ENCODE measurements at places on chromosomes 7 and 10.
A peak's percentile ranks its signal among the peaks of the same experiment; 100 is the strongest.

GRCh38 chr10:23927576-23928325 lies 281.2 kb upstream of the KIAA1217 start:
- DNase-seq = no peak

GRCh38 chr7:155985518-155986250 lies 173.4 kb upstream of the SHH start:
- no peak for DNase-seq

GRCh38 chr10:106832846-106833245 lies 331.7 kb downstream of the SORCS1 start:
- no peak for DNase-seq

GRCh38 chr10:77771450-77771849 lies 133.8 kb upstream of the KCNMA1 start:
- no peak for DNase-seq

DNA sequence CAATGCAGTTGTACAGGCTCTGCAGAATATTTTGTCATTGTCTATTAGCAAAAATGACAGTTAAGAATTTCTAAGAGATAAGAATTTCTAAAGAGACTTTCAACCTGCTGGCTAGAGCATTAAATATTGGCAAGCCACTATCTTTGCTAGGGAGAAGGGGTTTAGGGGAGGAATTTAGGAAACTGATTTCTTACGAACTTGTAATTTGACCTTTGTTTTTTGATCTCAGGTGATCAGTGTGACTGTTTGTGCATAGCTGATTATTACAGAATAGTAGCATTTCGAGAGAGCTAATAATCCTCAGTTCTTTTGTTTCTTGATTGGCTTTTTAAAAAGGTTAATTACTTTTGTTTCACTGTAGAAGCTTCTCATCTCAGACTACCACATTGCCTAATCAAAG lies 68.1 kb downstream of the ST7 start:
- no peak for DNase-seq

DNA sequence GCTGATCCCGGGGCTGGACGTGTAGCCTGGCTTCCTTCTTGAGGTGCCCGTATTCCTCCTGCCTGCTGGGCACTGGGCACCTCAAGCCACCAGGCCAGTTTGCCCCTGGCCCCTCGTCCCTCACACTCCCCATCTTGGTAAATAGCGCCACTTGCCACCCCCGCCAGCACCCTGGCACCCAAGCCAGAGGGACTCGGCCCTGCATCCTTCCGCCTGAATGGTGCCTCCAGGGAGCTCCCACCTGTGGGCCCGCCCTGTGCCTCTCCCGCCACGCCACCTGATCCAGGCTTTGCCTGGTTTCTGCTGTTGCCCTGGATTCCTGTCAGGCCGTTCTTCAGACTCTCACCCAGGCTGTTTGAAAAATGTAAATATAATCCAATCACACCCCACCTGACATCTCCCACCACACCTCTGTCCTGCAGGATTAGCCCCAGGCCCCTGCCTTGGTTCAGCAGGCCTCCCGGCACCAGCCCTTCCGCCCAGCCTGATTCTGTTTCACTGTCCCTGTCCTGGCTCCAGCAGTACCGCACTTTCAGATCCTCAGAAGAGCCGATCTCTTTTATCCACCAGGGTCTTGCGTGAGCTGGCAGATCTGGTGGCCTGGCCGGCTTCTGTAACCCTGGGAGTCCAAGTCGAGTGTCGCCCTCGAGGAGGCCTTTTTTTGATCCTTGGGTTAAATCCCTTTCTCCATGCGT lies 33.8 kb downstream of the WIPI2 start:
- DNase-seq = no peak

GRCh38 chr10:16674147-16674703 lies 143.0 kb downstream of the RSU1 start:
- no peak for DNase-seq

- DNase-seq = no peak
Measured at GRCh38 chr7:104973909-104974415, 40.0 kb upstream of the KMT2E start.

DNA sequence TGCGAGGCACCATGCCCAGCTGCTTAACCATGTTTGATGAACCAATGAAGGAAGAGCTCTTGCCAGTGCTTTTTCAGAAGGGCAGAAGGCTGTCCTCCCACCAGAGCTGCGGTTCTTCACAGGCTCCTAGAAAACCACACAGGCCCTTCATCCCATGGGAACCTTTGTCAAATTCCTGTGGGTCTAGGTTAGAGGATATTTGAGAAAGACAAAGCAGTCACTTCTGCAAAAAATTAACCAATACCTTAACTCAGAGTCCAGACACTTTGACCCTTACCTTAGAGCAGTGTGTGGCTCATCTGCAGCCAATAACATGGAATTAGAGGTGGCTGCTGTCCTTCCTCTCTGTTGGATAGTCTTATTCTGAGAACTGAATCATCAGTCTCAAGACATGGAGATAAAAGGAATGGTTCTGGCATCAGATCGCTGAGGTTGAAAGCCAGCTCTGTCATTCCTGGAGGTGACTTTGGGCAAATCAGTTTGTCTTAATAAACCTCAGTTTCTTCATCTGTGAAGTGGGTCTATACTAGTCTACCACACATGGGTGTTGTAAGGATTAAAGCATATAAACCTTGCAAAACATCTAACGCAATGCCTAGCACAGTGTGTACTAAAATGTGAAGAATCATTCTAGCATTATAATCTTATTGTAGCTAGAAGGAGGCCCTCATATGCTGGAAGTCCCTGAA lies 65.1 kb upstream of the PIP4K2A start:
- DNase-seq = no peak

DNA sequence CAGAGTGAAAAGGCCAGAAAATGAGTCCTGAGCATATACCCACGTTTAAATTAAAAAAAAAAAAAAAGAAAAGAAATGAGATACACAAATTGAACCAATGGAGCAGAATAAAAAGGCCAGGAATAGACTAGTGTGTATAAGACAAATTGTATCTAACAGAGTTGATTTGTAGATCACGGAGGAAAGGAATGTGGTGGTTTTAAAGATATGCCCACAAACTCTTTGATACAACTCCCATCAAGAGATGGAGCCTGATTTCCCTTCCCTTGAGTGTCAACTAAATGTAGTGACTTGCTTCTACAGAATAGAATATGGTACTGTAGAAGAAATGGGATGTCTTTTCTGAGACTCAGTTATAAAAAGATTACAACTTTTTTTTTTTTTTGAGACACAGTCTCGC lies 10.4 kb downstream of the SYPL1 start:
- no peak for DNase-seq

DNA sequence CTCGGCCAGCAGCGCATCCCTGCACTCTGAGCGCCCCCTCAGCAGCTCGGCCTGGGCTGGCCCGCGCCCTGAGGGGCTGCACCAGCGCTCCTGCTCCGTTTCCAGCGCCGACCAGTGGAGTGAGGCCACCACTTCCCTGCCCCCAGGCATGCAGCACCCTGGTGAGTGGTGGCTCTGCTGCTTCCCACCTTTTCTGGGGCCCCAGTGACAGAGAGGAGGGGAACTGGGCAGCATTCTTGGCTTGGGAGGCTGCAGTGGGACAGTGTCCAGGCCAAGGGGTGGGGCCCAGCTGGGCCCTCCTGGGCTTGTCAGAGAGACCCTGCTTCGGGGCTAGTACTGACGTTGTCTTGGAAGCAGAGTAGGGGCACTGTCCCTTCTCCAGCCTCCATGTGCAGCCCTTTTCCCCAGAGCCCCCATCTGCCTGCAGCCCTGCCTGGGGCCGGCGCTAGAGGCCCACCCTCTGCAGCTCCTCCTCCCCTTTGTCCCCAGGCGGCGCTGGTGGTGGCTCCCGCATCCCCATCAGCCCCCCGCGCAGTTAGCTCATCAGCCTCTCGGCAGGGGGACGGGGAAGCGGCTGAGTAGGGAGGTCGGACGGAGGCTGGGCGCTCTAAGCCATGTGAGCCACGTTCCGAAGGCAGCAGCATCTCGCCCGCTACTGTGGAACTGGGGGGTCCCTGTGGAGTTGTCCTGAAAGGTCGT lies 29.2 kb downstream of the GBX1 start:
- peak; percentile 24 for DNase-seq

DNA sequence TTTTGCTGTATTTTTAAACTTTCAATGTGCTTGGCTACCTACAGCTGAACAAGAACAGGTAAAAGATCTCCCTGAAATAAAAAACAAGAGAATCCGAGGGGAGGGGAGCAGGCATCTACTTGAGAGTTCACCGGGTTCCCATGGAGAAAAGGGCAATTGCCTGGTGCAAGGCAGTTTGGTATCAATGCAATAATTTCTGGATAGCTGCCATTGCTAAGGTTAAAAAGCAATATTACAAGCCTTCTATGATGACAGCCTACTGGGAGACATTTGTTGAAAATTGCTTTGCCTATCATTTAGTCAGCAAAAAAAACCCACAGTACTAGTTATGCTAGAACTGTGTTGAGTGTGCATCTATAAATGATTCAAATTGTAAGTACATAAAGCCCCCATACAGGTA lies 82.1 kb downstream of the GFRA1 start:
- DNase-seq = no peak

DNA sequence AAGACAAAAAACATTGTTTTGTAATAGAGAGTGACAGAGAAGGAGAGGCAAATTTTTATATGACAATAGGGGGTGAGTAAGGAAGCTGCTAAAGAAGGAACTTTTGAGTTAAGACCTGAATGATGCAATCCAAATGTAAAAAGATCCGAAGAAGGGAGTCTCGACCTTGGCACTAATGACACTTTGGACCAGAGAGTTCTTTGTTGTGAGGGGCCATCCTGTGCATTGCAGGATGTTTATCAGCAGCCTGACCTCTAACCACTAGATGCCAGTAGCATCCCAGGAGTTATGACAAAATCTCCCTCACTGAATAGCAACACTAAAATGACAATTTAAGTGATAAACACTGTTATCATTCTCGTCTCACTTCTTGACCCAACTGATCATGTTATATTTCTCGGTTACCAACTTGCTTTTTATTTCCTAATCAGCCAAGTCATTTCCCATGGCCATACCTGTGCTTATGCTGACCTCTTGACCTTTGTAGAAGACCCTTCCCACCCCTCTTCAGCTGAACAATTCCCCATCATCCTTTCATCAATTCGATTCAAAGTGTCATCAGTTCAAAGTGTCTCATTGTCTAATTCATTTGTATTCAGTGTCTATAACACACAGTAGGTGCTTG lies 30.0 kb downstream of the DGKI start:
- DNase-seq = no peak

GRCh38 chr10:116477986-116478664 lies 50.5 kb downstream of the PNLIPRP3 start:
- no peak for DNase-seq

DNA sequence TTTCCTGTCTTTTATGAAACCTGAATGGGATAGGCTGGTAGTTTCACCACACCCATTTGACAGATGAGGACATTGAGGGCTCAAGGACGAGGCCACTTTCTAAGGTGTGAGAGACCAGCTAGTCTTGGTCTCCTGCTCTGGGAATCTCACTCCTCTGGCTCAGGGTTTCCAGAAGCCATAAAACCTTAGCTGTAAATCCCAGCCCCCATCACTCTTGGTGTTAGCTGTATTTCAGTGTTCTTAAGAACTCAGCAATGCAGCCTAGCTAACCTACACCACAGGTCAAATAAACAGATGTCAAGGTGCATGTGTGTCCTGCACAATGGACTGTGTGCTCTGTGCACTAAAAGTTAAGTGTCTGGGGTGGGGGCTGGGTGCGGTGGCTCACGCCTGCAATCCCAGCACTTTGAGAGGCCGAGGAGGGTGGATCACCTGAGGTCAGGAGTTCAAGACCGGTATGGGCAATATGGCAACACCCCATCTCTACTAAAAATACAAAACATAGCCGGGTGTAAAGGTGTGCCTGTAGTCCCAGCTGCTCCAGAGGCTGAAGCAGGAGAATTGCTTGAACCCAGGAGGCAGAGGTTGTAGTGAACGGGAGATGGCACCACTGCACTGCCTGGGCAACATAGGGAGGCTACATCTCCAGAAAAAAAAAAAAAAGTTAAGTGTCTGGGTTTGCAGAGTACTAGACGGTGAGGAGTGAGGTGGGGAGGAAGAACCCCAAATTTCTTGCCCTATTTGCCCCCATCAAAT lies 567 bp upstream of the EPO start:
- no peak for DNase-seq

- no peak for DNase-seq
Measured at GRCh38 chr10:46301056-46301645, 14.4 kb downstream of the ANTXRL start.

DNA sequence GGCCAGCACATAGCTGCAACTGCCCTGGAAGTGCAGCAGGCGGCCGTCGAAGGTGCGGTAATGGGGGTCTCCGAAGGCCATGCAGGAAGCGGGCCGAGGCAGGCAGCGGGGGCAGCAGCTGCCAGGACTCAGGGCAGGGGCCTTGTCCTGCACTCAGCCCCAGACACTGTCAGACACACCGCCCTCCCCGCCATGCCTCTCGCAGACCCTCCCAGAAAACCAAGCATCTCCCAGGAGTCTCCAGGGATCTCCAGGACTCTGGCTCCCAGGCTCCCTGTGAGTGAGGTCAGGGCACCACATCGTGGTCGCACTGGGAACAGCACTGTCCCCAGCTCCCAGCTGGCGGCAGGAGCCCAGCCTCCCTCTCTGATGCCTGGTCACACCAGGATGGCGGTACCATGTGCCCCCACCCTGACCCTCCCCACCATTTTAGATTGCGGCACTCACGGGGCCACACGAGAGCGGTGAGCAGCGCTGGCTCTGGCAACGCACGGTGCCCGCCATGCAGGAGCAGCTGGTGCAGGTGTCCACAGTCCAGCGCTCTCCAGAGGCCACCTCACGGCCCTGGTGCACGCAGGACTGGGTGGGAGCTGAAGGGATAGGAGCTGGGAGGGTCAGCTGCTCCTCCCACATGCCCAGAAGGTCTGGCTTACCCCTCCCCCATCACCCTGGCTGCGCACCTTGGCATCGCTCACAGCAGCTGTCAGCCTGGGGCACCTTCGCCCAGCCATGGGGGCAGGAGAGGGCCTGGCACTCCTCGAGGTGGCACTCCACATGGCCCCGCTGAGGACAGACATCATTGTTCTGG lies 17.5 kb downstream of the ATP6V1F start:
- peak; percentile 88 for DNase-seq

DNA sequence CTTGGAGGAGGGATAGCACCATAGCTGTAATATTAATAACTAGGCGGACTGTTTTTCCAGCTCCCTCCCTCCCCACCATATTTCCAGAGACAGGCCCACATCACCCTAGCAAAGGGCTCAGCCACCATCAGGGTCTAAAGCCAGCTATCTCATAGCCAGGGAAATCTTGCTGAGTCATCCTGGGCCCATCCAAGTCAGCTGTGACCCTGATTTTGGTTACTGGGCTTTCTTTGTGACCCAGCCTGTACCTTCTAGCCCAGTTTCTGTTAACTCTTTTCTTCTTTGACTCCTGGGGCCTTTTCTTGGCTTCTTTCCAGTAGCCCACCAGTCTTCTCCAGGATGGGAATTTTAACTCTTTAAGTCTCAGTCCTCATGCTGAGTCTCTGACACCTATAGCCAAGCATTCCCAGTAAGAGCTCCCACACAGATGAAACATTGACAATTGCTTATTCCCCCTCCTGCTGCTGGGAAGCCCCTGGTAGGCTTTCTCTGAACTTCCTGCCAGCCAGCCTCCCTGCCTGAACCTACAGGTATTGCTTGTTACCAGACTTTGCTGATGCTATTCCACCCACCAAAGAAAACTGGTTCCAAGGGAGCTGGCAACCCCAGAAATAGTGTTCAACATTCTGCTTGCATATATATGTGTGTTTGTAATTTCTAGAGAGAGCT lies 34.8 kb upstream of the ADO start:
- DNase-seq = no peak

GRCh38 chr10:116913695-116914094 lies 64.4 kb downstream of the ENO4 start:
- no peak for DNase-seq

GRCh38 chr7:12436126-12436525 lies 32.5 kb upstream of the VWDE start:
- no peak for DNase-seq

Data from BE2C (cell line).